ENCODE measurements at places on chromosomes 2 and 18. TPM values are rescaled to one million over a fixed set of nuclear protein-coding genes. Genes with fewer than 3 reads are reported as not detected.

GRCh38 chr2:27705851-27706622 is 42.3 kb downstream of the SLC4A1AP start:
- H3K4me1 ChIP-seq, result peaks cover 83% of the 10 kb centered on the region
- peak overlapping the region; percentile 98 for H3K27ac ChIP-seq
- DNase-seq, result no peak
- H3K27me3 ChIP-seq, result no peaks in the 10 kb centered on the region
- H3K4me3 ChIP-seq, result peak overlapping the region; percentile 19
- no peaks in the 10 kb centered on the region for H3K36me3 ChIP-seq

DNA sequence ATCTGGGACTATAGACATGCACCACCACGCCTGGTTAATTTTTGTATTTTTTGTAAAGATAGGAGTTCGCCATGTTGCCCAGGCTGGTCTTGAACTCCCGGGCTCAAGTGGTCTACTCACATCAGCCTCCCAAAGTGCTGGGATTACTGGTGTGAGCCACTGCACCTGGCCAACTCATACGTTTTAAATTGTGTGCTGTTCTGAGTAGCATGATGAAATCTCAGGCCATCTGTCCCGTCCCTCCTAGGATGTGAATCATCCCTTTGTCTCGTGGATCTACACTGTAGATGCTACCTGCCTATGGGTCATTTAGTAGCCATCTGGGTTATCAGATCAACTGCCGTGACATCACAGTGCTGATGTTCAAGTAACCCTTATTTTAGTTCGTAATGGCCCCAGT is 38.5 kb upstream of the RMP24 start:
- H3K4me1 ChIP-seq, result no peaks in the 10 kb centered on the region
- peaks cover 8% of the 10 kb centered on the region for H3K27me3 ChIP-seq
- no peaks in the 10 kb centered on the region for H3K36me3 ChIP-seq
- no peak overlapping the region for H3K4me3 ChIP-seq
- H3K27ac ChIP-seq, result no peak overlapping the region

- H3K4me1 ChIP-seq, result peaks cover 32% of the 10 kb centered on the region
- peaks cover 6% of the 10 kb centered on the region for H3K36me3 ChIP-seq
- DNase-seq, result no peak
- H3K4me3 ChIP-seq, result no peak overlapping the region
These were observed 11.4 kb downstream of the RDH14 start for GRCh38 chr2:18549083-18549482.

DNA sequence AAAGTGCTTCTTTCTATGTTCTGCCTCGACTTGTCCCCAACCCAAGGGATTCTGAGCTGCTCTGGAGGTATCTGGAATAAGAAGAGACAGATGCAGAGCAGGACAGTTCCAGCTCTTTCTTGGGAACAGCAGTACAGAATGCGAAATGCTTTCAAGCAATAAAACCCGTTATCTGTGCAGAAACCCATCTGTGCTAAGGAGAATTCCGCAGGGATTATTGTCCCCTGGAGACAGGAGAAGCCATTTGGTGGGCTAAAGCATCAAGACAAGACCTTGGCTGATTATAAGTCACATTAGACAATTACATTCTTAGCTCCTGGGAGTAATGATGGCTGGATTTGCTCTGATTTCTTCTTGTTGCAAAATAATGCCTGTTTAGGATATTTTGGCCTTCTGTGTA is 185.4 kb upstream of the GLI2 start:
- H3K4me3 ChIP-seq, result no peak overlapping the region
- DNase-seq, result no peak
- no peaks in the 10 kb centered on the region for H3K36me3 ChIP-seq
- no peak overlapping the region for H3K27ac ChIP-seq
- H3K27me3 ChIP-seq, result peaks cover 12% of the 10 kb centered on the region
- peaks cover 48% of the 10 kb centered on the region for H3K4me1 ChIP-seq

DNA sequence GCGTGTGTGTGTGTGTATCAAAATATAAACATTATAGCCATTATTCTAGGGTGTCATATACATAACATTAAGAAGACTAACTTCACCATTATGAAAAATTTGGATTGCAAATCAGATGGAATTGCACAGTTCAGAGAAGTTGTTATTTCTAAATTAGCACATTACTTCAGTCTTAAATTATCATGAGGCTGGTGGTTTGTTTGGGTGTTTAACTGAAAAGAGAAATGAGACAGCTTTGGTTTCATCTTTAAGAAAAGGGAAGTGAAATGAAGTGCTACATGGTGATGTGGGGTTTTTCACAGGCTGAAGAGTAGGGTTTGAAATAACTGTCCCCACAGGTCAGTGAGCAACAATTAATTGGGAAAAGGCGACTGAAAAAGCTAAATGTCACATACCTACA is 161.2 kb upstream of the XIRP2 start:
- peaks cover 1% of the 10 kb centered on the region for H3K36me3 ChIP-seq
- H3K27me3 ChIP-seq, result peaks cover 23% of the 10 kb centered on the region
- no peak overlapping the region for H3K27ac ChIP-seq
- no peaks in the 10 kb centered on the region for H3K4me1 ChIP-seq

DNA sequence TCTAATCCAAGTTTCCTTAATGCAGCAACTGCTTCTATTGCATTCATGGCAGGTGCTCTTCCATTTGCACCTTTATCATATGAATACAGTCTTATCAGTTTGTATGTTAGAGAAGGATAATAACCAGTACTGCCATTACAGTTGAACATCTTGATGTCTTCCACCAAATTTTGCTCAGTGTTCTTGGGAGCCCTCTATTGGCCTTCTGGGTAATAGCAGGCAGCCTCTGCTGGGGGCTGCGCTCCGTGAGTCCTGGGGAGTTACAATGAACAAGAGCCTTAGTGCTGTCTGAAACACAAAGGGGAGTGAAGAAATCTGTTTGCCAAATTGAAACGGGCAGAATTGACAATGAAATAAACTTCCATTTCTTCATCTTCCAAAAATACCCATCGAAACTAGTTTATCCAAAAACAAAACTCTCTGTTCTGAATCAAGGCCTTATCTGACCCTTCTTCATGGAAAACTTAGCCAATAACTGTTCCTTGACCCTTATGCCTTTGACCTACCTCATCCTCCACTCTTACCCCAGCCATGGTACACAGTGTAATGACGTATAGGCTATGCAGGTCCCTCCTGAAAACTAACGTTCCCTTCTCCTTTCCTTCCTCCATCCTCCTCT is 79.9 kb downstream of the ALK start:
- H3K36me3 ChIP-seq, result peaks cover 4% of the 10 kb centered on the region
- H3K4me1 ChIP-seq, result peaks cover 6% of the 10 kb centered on the region
- H3K4me3 ChIP-seq, result no peak overlapping the region
- DNase-seq, result no peak
- no peak overlapping the region for H3K27ac ChIP-seq

DNA sequence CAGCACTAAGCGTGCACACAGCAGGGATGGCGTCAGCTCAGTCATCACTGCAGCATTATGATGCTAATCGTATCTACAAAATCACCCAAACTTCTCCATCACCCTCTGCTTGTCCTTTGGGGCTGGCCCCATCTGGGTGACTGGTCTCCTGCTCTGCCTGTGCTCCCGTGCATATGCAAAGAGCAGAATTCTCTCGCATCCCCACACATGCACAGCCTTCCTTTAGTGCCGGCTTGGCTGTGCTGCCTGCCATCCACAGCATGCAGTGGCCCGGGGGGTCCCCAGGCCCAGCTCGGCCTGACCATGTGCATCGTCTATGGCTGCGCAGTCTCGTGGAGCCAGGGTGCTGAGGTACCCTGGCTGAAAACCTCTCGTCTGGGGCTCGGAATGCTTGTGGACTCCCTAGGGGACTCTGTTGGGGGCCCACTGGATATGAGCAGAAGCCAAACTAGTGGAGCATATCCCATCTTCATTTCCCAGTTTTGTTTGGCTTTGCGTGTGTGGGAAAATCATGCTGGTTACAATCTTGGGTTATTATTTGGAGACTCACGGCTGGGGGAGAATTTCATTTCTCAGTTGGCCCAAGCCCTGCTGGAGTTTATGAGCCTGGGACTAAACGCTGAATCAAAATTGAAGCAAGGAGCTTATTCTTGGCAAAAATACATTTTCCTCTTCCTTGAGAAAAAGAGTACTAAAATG is 70.9 kb upstream of the HS6ST1 start:
- DNase-seq, result peak; percentile 61
- H3K27ac ChIP-seq, result peak overlapping the region; percentile 33
- no peaks in the 10 kb centered on the region for H3K27me3 ChIP-seq

- no peak overlapping the region for H3K4me3 ChIP-seq
- H3K27me3 ChIP-seq, result peaks cover 28% of the 10 kb centered on the region
- no peak overlapping the region for H3K27ac ChIP-seq
- DNase-seq, result no peak
These were observed 136.6 kb upstream of the RMP24 start for GRCh38 chr18:35835833-35836232.

GRCh38 chr2:40210968-40211353 is 240.9 kb downstream of the SLC8A1 start:
- no peaks in the 10 kb centered on the region for H3K27me3 ChIP-seq
- no peak for DNase-seq
- no peak overlapping the region for H3K27ac ChIP-seq
- H3K36me3 ChIP-seq, result no peaks in the 10 kb centered on the region
- H3K4me1 ChIP-seq, result peaks cover 26% of the 10 kb centered on the region

DNA sequence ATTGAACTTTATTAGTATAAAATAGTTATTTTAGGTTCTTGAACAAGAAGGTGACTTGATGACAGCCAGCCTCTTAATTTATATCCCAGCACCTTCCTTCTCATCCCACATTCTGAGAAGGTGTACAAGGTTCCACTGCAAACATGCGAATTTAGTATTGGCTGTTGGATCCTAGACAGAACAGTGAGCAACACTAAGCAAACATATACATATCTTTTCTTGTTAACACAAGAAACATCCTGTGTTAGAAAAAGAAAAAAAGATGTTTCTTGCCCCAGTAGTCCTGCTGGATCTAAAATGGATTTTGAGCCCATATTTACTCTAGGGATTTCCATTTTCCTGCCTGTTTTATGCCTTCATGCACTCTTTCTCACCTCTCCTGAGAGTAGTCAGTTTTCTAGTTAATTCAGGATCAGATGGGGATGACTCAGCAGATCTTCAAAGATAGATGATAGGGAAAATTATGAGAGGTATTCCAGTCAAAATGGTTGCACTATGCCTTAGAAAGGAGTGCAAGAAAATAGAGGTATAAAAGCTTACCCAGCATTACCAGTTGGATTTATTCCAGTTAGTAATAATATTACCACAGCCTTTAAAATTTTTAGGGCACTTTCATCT is 336.5 kb downstream of the MEIS1 start:
- DNase-seq, result no peak
- H3K27me3 ChIP-seq, result peaks cover 2% of the 10 kb centered on the region
- peaks cover 3% of the 10 kb centered on the region for H3K4me1 ChIP-seq
- no peak overlapping the region for H3K27ac ChIP-seq
- H3K36me3 ChIP-seq, result no peaks in the 10 kb centered on the region

DNA sequence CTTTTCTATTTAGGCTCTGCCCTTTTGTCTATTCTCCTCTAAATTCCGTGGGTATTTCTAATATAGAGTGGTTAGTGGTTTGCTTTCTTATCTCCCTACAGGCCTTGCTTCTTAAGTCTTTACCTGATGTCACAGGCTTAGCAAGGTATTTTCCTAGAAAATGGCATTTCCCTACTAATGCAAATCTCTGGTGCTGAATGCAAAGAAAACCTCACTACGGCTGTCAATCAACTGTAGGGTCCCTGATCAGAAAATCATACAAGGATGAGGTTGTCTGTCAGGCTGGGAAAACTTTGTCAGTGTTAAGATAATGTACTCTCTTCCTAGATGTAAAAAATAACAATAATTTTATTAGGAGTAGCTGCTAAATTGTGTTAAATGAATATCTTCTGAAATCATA is 27.1 kb upstream of the DSC1 start:
- no peak for DNase-seq
- H3K4me1 ChIP-seq, result peaks cover 10% of the 10 kb centered on the region
- H3K4me3 ChIP-seq, result no peak overlapping the region
- H3K36me3 ChIP-seq, result no peaks in the 10 kb centered on the region
- no peak overlapping the region for H3K27ac ChIP-seq

The RNF144A gene
- 9.5 TPM for total RNA-seq

The CCDC142 gene
- 21.9 TPM for total RNA-seq

The AQP12B gene
- total RNA-seq, result not detected

The POTEE gene
- 0.92 TPM for total RNA-seq

The RFTN2 gene
- 28.5 TPM for total RNA-seq

The LYPD6B gene
- 0.36 TPM for total RNA-seq

The B3GNT7 gene
- total RNA-seq, result 1.9 TPM

The GPR75 gene
- 1.2 TPM for total RNA-seq

The NTSR2 gene
- total RNA-seq, result not detected

The PDCD1 gene
- not detected for total RNA-seq

Measured in chondrocyte (in vitro differentiated cells).